ENCODE measurements at places on chromosomes 4 and X.

DNA sequence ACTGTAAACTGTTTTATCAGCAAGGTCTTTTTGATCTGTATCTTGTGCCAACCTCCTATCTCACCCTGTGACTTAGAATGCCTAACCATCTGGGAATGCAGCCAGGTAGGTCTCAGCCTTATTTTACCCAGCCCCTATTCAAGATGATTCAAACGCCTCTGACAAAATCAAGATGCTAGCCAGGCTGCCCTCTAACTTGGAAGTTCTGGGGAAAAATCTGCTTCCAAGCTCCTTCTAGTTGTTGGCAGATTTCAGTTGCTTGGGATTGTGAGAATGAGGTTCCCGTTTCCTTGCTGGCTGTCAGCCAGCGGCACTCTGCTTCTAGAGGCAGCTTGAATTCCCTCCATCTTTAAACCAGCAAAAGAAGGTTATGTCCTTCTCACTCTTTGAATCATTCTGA, 34.7 kb downstream of the LUZP4 start:
- no peak for DNase-seq

GRCh38 chrX:153731117-153731844, 6.6 kb downstream of the ABCD1 start:
- no peak for DNase-seq

DNA sequence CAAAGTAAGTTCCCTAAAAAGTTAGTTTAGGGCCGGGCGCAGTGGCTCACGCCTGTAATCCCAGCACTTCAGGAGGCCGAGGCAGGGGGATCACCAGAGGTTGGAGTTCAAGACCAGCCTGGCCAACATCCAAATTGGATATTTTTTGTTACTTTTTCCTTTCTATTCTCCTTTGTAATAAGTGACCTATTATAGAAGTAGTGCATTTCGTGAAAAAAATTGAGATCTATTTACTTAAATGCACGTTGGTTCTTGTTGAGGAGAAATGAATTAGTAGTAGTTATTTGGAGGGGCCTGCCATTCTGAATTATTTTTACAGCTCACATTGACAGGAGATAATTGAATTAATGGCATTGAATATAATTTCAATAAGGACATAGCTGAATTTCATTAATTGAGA, 22.3 kb upstream of the NDUFC1 start:
- no peak for DNase-seq

DNA sequence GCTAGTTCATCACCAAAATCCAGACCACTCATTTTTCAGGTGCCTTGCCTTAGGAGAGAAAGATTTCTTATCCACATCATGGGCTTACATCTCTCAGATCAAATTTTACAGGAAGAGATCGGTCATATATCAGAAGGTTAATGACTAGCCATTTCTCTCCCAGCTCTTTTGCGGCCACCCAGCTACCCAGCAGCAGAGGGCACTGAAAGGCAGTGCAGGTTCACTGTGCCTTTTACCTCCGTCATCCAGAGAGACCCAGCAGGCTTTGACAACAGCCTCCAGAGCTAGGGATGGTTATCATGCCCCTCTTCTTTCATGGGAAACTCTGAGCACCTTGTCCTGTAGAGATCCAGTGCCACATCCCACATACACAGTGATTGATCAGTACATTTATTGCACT, 384.8 kb downstream of the AFF2 start:
- no peak for DNase-seq

DNA sequence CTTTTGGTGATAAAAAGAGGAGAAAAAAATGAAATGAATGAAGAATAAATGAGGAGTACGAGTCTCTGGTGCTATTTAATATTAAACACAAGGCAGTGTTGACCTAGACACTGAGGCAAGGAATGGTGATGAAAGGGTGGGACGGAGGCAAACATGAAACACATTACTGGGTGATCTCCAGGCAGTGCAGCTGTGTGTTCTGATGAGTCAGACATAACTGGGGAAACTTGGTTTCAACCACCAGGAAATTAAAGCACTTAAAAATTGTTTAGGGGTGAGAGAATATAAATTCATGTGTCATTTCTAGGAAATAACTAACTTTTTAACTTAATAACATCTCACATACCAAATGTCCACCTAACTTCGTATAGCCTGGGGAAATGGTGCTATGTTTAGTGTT, 19.7 kb upstream of the CXCL6 start:
- no peak for DNase-seq

DNA sequence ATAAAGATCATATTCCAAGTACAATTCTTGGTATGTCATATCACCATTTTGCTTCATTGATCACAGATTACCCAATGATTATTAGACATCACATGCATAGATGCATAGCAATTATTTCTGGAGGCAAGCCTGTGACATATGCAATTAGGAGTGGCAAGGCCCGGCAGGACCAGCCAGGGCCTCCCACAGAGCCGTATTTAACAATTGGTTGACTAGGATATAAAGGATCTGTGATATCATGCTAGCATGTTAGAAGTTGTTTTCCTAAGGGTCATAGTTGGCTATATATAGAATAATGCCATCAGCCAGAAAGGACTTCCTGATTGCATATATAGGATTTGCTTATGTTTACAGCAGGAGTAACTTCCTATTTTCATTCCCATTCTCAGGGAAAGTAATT, 103.5 kb upstream of the OTUD4 start:
- no peak for DNase-seq

DNA sequence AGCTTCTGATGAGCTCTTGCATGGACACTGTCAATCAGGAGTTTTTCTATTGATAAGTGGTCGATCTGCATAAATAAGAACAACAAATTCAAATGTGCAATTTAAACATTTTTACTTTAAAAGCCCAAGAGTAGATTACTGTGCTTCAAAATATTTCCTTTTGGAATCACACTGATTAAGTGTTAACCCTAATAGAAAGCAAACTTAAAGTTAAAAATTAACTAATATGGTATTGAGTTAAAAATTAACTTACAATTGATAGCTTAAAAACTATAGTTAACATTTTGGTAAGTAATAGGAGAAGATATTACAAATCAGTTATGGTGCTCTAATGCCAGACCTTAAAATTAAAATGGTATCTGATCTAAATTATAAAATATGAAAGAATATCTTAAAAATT, 25.9 kb downstream of the MED14 start:
- DNase-seq, result no peak

DNA sequence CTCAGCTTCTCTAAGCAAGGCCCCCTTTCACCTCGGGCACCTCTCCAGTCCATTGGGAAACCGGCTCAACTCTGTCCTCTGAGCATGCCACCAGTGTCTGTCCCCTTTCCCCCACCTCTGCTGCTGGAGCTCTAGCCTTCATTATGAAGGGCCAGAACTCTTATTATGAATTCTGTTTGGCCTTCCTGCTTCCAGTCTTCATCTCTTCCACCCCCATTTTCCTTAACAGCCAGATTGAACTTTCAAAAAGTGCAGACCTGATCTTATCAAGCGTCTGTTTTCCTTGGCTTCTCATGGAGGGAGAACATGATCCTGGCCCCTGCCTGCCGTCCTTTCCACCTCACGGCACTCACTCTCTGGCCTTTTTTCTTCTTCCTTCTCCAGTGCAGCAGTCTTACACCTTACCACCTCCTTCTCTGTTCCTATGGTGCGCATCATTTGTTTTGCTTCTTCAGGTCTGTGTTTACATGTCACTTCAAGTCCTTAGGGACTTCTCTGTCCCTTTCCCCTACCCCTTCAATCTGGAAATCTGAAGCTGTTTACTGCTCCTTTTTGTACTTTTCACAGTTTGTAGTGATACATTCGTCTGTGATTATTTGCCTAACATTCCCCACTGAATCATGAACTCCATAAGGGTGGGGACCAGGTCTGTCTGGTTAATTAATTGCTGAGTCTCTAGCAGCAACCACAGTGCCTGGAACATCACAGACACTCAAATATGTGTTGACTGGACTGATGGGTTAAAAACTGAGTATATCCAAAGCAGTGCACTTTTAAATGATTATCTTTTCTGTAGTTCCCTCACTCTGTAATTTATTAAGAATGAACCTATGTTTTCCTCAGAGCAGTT, 55.8 kb downstream of the FNIP2 start:
- no peak for DNase-seq

- DNase-seq, result no peak
Measured at GRCh38 chrX:119273420-119274192, 37.5 kb downstream of the PGRMC1 start.

DNA sequence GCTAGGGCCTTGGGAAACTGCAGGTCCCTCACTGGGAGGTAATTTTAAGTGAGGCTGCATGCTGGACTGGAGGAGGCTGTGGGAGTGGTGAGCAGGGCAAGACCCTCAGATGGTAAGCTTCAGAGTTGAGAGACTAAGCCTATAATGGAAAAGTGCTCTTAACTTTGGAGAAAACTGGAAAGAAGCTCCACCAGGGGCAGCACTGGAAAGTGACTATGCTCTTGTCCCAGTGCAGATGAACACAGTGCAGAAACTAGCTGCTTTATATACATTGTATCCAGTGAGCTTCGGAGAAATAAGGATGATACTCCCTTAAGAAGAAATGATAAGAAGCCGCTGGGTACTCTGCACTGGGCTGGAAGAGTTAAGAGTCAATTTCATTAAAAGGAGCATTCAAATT, 3.2 kb upstream of the MAGEB2 start:
- no peak for DNase-seq

DNA sequence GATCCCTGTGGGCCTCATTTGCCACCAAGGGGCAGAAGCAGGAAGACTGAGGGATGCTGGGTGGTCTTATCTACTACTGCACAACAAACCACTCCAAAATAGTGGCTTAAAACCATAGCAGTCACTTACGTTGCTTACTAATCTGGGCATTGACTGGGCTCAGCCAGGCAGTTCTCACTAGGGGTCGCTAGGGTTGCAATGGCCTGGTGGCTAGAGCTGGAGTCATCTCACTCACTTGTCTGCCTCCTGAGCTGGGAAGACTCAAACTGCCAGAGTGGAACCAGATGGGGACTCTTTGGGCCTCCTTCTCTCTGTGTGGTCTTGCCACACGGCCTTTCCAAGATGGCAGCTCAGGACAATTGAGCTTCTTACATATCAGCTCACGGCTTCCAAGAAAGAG, 216.3 kb upstream of the BCOR start:
- DNase-seq, result peak; percentile 1

GRCh38 chr4:56530269-56531148, 24.9 kb downstream of the ARL9 start:
- DNase-seq, result peak; percentile 19

GRCh38 chr4:81085979-81086378, 55.5 kb downstream of the BMP3 start:
- DNase-seq, result no peak

DNA sequence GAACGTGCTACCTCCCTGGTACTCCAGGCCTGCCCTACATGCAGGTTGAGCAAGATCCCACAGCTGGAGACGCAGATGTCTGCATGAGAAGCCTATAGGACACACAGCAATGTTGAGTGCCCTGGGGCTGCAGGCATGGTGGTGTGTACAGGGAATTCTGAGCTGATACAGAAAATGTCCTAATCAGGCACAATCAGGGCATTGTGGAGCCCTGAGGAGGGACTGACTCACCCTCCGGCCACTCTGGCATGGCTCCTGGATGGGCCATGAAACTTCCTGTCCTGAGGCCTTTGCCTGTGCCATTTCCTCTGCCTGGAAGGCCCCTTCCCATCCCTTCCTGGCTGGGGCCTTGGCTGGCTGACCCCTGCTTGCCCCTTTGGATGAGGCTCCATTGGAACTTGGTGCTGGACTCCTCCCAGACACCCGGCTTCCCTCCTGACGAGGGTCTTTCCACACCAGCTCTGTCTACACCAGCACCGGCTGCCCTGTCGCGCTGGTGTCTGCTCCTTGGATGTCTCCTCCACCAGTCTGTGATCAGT, 16.7 kb upstream of the AFAP1 start:
- no peak for DNase-seq

DNA sequence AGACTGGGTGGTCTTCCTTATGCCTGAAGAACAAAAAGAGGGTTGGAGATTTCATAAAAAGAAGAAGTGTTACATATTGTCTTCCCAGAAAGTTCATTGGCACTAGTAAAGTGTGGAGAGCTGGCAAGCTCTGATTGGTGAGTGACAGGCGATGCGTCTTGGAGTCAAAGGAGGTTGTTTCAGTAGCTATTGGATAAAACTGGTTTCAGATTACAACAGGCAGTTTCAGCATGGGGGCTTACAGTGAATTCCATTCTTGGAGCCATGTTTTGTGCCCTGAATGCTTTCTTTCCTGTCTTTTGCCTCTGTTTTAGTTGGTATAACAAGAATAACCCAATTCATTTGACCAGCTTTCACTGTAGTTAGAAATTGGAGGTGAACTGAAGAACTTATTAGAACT, 750.5 kb downstream of the ADGRL3 start:
- no peak for DNase-seq

- DNase-seq, result no peak
Measured at GRCh38 chrX:11766487-11766886, 8.4 kb downstream of the MSL3 start.

GRCh38 chr4:140346136-140346535, 27.3 kb upstream of the SCOC start:
- no peak for DNase-seq

DNA sequence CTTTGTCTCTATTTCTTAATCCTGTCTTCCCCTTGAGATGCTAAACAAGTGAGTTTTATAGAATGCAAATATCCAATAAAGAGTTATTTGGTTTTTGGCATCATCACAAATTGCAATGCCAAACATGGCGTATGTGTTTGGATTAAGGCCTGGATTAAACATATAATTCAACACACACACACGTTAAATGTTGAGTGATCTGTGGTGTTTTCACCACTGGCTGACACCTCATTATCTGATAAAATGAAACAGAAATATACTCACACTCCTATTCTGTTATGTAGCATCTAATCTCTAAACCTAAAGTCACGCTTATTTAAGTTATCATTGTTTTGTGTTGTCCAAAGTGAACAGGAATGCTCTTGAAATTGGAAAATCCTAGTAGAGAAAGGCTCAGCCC, 506.2 kb downstream of the FSTL5 start:
- no peak for DNase-seq

DNA sequence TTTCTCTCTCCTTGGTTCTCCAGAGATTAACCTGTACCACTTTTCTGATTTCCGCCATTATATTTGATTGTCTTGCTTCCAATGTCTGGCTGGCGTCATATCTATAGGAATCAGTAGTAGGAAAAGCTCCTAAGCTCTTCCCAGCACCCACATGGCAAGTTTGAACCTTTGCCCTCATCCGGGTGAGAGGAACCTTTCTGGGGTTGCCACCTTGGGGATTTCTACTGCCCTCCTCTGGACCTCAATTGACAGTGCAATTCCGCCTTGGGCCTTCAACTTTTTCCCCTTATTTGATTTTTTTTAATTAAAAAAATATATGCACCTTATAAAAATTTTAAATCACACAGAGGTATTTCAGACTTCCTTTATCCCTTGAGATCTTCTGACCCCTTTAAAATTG, 2.0 kb upstream of the CXorf66 start:
- no peak for DNase-seq

- no peak for DNase-seq
Measured at GRCh38 chr4:184812199-184812542, 13.6 kb downstream of the ACSL1 start.

GRCh38 chr4:111773858-111774257, 371.4 kb upstream of the FAM241A start:
- no peak for DNase-seq

DNA sequence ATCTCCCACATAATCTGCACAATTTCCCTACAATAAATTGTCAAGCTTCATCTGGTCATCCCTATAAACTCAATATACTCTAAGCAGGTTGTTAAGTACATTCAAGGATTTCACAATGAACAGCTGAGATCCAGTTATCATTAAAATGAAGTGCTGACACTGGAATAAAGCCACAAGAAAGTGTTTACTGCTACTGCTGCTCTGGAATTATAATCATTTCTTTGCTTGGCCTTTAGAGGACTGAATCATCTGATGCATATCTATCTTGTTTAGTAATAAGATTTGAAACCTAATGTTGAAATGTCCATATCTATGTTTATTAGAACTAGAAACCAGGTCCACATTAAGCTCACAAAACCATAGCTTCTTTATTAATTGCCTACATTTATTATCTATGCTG, 338.6 kb upstream of the ZFP42 start:
- no peak for DNase-seq

Data from NCI-H774 (cell line).